AML-193 (cell line): ENCODE measurements at places on chromosomes 12 and 14.

DNA sequence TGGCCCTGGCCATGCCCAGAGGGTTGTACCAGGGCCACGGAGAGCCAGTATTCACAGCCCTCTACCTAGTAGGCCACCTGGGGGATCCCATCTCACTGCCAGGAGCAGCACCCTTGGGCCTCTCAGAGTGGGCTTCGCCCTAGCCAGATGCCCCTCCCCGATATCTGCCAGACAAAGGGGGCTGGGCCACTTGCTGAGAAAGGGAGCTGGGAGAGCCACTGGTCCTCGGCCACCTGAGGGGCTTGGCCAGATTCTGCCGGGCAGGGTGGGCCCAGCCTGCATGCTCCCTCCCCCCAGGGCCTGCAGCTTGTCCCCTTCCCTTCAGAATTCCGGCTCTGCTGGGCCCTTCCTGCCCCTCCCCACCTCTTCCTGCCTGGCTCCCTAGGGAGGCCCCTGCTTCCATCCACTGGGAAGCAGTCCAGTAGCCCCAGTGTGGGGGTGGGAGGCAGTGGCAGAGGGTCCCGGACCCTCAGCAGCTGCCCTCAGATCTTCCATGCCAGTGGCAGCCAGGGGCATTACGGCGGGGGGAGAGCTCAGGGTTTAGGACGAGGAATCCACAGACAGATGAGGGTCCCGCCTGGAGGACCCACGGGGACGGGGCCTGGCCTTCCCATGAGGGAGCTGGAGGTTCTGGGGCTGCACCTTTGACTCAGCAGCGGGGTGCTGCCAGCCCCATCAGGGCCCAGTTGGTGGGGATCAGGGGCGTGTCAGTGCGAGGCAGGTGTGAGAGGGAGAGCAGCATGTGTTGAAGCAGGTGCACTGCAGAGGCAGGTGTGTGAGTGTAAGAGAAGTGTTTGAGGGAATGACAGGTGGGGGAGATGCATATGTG is 2.4 kb downstream of the CRIP2 start:
- DNase-seq: no peak

GRCh38 chr12:29796823-29797263 is 13.1 kb upstream of the TMTC1 start:
- DNase-seq: no peak

DNA sequence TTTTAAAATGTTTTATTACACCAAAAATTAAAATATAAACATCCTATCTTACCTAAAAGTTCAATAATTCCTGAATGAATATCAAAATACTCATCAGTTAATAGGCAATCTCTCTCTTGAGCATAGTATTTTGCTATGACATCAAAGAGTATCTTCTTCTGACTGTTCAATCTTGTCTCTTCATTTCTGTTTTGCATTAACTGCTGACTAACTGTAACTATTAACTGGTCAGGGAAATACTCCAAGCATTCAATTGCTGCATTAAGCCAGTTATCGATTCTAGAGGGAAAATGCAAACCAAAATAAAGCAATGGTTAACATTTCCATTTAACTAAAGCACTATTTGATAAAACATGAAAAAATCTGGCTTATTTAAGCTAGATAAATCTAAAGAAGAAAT is 13.4 kb downstream of the DEPDC4 start:
- DNase-seq: no peak

DNA sequence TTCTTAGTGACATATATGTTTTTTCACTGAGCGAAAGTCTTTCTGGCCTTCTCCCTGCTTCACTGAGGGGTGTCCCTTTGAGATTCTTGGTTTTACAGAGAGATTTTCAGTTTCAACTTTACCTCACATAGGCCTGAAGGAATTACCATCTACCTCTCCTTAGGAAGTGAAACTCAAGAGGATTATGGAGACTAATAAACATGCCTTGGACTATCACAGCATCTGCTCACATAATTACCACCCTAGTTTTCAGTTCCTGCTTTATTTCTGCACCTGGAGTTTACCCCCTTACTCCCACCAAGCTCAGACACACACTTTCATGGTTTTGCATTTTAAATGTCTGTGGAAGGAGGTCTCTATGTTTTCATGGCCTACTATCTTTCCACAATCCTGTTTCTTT is 118.3 kb upstream of the SCAF11 start:
- DNase-seq: no peak

GRCh38 chr14:73240816-73241480 is 3.6 kb downstream of the PAPLN start:
- peak; percentile 4 for DNase-seq

DNA sequence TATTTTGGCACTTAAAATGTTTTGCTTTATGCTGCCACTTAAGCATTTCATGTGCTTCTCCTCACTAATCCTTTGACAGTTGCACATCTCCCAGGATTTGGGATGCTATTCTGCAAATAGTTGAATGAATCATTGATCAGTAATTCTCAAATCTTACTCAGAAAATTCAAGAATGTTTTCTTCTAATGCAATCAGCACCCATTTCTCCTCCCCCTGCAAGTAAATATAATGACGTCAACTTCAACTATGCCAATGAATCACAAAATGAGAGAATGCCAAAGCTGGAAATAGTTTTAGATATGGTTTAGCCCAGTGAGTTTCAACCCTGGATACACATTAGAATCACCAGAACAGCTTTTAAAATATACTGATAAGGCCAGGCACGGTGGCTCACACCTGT is 2.1 kb upstream of the BLOC1S1 start:
- DNase-seq: no peak

DNA sequence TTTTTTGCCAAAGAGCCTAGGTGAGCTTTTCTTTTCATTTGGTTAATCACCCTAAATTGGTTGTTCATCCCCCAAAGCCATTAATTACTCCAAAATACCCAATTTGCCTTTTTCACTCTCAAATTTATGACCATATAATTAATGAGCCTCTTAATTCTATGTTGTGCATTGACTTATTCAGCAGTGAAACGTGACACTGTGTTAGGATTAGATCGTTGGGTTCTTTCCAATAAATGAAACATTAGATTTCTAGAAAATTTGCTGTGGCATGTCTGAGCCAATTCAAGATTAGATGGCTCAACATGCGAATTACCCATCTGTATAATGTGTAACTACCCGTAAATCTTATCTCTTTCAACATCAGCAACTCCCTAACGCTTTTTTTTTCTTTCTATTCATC is 273.4 kb downstream of the BMP4 start:
- DNase-seq: no peak

DNA sequence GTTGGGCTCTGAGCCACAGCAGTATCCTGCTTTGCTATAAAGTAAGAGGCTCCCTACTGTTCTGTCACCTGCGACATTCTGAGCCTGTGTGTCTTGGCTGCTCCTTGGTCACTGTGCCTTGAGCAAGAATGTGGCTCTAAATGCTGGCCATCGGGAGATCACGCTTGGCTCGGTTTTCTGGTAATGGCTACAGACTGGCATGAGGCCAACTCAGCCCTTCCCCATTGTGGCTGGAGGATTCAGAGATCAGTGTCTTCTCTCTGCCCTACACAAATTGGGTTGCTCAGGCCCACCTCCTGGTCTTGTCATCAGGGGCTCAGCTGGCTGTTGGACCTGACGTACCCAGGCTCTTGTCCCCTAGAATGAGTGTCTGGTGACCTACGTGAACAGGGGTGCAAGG is 94.5 kb downstream of the PLXNC1 start:
- no peak for DNase-seq

DNA sequence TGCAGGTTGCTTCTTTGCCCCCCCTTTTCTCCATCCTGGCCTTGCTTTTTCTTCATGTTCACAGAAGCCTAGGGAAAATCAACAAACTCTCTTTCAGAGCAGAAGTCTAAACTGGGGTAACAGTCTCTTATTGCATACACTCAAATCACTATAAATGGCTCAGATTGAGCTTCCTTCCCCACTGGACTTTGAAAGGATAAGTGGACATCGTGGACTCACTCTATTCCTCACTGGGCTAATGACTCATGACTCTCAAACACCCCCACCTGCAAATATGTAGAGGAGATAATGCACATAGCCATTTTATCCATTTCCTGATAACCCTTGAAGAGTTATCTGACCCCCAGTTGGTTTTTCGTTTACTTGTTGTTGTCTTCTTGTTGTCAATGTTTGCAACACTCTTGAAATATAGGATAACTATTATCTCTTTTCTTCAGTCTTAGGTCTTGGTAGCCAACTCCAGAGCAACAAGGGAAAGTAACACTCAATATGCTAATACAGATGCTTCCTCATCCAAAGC is 221.3 kb downstream of the PIK3C2G start:
- no peak for DNase-seq

- DNase-seq: peak; percentile 77
These were observed 164.5 kb downstream of the SLC38A4 start for GRCh38 chr12:46661110-46661845.

DNA sequence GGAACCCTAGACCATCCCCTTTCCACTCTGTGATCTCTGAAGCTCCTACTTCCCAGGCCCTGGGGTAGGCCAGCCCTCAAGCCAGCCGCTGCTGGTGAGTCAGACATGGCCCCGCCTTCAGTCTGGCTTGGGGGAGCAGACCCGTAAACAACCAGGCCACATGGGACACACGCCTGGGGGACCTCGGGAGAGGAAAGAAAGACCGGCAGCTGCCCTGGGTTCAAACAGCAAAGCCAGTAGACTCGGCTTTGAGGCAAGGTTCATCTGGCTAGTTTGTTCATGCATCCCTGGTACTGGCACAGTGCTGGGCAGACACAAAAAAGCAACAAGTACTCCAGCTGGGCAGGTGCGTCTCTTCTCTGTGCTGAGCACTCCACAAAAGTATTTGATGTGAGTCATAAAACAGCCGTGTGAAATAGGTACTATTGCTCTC is 101.9 kb downstream of the SETD3 start:
- DNase-seq: no peak

GRCh38 chr12:62292761-62293344 is 32.6 kb downstream of the USP15 start:
- no peak for DNase-seq

- no peak for DNase-seq
These were observed 66.1 kb upstream of the SLCO1C1 start for GRCh38 chr12:20628999-20629398.

GRCh38 chr14:100329233-100330006 is 6.3 kb downstream of the SLC25A47 start:
- DNase-seq: no peak

DNA sequence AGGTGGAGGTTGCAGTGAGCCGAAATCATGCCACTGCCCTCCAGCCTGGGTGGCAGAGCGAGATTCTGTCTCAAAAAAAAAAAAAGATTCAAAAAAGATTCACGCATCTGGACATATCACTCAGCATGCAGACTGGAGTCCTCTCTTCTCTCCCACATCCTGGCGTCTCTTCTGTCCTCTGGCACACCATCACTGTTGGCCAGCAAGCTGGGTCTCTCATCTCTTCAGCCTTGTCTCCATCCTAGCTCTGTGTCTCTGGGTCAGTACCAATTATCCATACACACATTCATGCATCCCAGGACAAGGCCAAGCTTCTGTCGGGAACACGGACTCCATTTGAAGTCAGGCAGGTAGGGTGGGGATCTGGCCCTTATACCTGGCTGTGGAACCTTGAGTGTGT is 105.5 kb upstream of the MAP1LC3B2 start:
- DNase-seq: no peak

GRCh38 chr14:71400871-71401321 is 493.6 kb downstream of the PCNX1 start:
- DNase-seq: no peak

- no peak for DNase-seq
These were observed 484.9 kb upstream of the ATP2B1 start for GRCh38 chr12:90193500-90193899.

DNA sequence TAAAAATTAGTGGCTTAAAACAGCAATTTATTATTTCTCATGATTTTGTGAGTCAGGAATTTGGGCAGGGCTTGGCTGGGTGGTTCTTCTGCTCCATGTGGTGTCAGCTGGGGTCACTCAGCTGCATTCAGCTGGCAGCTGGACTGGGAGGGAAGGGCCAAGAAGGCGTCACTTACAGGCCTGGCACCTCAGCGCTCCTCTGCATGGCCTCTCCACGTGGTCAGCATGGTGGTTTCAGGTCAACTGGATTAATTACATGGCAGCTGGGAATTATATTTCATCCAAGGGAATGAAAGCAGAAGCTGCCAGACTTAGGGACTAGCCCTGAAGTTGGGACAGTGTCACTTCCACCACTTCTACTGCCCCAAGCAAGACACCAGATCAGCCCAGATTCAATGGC is 27.5 kb upstream of the IRF2BPL start:
- DNase-seq: no peak

DNA sequence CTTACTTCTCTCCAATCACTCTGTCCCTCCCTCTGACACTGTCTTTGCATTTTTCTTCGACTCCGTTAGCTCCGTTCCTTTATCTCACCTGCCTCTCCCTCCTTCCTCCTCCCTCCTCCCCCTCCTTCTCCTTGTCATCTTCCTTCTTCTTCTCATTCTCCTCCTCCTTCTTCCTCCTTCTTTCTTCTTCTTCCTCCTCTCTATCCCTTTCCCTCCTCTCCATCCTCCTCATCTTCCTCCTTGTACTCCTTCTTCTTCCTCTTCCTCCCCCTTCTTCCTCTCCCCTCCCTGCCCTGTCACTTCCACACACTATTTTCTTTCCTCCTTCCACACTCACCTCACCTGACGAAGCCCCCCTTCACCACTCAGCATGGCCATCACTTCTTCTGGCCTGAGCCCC is 53.0 kb downstream of the HSPB8 start:
- DNase-seq: no peak

GRCh38 chr14:90239139-90239538 is 17.2 kb upstream of the PSMC1 start:
- no peak for DNase-seq

DNA sequence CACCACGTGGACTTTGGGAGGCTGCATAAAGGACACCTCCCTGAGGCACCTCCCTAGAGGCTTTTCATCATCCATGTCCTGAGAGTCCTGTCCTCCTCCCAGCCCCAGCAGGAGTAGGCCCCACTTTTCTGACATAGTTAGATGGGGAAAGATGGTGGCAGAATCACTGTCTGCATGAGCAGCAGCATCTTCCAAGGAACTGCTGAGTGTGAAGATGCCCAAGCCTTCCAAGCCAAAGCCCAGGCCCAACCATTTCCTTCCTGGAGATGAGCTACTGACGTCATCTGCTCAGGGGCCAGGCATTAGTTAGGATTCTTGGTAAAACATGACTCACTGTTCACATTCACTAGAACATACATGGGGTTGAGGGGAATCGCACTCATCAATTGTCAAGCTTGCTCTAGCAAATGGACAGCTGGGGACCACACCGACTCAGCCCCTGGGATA is 37.3 kb downstream of the VDR start:
- DNase-seq: no peak

GRCh38 chr12:104672096-104672445 is 215.3 kb downstream of the CHST11 start:
- no peak for DNase-seq

GRCh38 chr14:89252887-89253532 is 164.0 kb downstream of the FOXN3 start:
- DNase-seq: no peak

DNA sequence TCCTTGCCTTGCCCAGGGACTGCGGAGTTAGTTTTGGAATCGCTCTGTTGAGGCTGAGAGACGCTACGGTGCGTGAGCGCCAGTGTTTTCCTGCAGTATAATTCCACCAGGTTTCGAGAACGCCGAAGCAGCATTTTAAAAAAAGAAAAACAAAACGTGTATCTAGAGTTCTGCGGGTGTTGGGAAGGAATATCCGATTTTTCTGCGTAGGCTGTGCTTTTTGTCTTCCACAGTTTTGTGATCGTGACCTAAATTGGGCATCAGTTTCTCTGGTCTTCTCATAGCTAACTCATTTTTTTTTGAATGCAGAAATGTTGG is 778 bp downstream of the DNM1L start:
- DNase-seq: no peak
